ENCODE measurements at places on chromosomes 7 and 10. TPM values are rescaled to one million over a fixed set of nuclear protein-coding genes. Genes with fewer than 3 reads are reported as not detected.
A peak's percentile ranks its signal among the peaks of the same experiment; 100 is the strongest.

INHBA gene
- 8.3 TPM for total RNA-seq

DNA sequence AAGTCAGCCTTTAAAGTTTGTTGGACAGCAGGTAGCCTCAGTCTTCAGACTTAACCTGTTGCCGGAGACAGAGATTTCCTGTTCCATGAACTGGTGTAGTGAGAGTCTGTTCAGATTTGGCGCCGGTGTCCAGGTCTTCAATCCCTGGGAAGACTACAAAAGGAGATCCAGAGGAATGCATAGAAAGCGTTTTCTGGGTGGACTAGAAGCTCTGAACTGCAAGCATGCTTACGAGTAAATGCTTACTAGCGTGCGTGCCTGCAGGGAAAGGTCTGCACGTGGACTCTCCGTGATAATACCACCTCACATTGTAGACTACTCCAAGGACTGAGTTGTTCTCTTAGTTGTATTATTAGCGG, 878 bp downstream of the GLRX3 start:
- DNase-seq, result peak; percentile 31
- peaks cover 20% of the 10 kb centered on the region for H3K4me1 ChIP-seq
- H3K4me3 ChIP-seq, result peak overlapping the region; percentile 76
- no peak overlapping the region for H3K27ac ChIP-seq
- H3K36me3 ChIP-seq, result peaks cover 13% of the 10 kb centered on the region

PNLIPRP3 gene
- not detected for total RNA-seq

DNA sequence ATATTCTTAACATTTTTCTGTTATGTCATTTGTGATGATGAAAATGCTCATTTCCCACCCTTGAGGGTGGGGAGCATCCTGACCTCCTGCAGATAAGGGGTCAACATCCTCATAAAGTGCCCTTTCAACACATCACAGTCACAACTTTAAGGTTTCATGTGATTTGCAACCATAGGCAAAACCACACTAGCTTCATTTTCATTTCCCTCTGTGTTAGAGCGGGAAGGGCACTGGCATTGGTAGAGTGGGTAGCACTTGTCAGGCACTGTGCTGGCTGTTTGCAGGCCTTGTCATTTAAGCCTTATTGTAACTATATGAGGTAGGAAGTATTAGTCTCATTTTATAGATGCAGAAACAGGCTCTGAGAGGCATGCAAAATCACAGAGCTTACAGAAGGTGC, 39.8 kb downstream of the PSMC2 start:
- H3K27me3 ChIP-seq, result no peaks in the 10 kb centered on the region
- no peak overlapping the region for H3K27ac ChIP-seq
- no peaks in the 10 kb centered on the region for H3K4me1 ChIP-seq
- no peak overlapping the region for H3K4me3 ChIP-seq
- DNase-seq, result no peak

PRF1 gene
- 0.40 TPM for total RNA-seq

GRCh38 chr7:106273009-106273668, 11.6 kb downstream of the NAMPT start:
- no peaks in the 10 kb centered on the region for H3K4me1 ChIP-seq
- H3K27me3 ChIP-seq, result no peaks in the 10 kb centered on the region
- no peak overlapping the region for H3K4me3 ChIP-seq

- no peaks in the 10 kb centered on the region for H3K27me3 ChIP-seq
- peaks cover 4% of the 10 kb centered on the region for H3K4me1 ChIP-seq
- no peaks in the 10 kb centered on the region for H3K36me3 ChIP-seq
- peak; percentile 57 for DNase-seq
Observed at GRCh38 chr10:71307469-71308085, 11.5 kb upstream of the SLC29A3 start.

SORBS1 gene
- 129 TPM for total RNA-seq

SEMA3C gene
- 159 TPM for total RNA-seq

GRCh38 chr7:29483219-29484104, 80.2 kb upstream of the PRR15 start:
- DNase-seq, result no peak
- H3K4me3 ChIP-seq, result no peak overlapping the region
- H3K27me3 ChIP-seq, result no peaks in the 10 kb centered on the region
- H3K4me1 ChIP-seq, result peaks cover 25% of the 10 kb centered on the region
- H3K27ac ChIP-seq, result no peak overlapping the region

MMD2 gene
- total RNA-seq, result 10.1 TPM

- no peaks in the 10 kb centered on the region for H3K27me3 ChIP-seq
- DNase-seq, result no peak
- H3K27ac ChIP-seq, result no peak overlapping the region
- no peaks in the 10 kb centered on the region for H3K4me1 ChIP-seq
- peaks cover 8% of the 10 kb centered on the region for H3K36me3 ChIP-seq
Observed at GRCh38 chr7:156752367-156753228, 112.0 kb downstream of the RNF32 start.

DNA sequence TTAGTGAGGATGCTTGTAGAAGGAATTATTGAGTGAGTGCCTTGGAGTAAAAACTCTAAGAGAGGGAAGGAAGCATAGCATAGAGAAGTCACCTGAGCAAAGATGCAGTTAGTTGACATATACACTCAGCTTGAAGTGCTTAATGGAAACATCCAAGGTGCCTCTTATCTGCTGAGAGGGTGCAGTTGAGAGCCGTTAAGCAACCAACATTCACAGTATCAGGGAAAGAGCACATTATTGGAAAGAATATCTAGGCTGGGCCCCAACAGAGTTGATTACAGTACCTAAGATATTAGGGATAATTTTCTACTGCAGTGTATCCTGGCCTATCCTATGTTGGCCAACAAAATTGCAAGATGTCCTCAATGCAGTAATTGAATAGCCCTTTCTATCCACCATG, 302.0 kb downstream of the ETV1 start:
- no peak overlapping the region for H3K27ac ChIP-seq
- DNase-seq, result no peak
- no peaks in the 10 kb centered on the region for H3K4me1 ChIP-seq
- H3K27me3 ChIP-seq, result no peaks in the 10 kb centered on the region
- H3K36me3 ChIP-seq, result no peaks in the 10 kb centered on the region

GRCh38 chr7:143902332-143902899, 440 bp upstream of the TCAF1 start:
- H3K4me1 ChIP-seq, result peaks cover 11% of the 10 kb centered on the region
- no peaks in the 10 kb centered on the region for H3K27me3 ChIP-seq
- peak overlapping the region; percentile 95 for H3K4me3 ChIP-seq
- DNase-seq, result no peak

XPNPEP1 gene
- total RNA-seq, result 145 TPM

LMOD2 gene
- not detected for total RNA-seq

RARRES2 gene
- 44.5 TPM for total RNA-seq
